ENCODE measurements at places on chromosomes 16 and 17.

- DNase-seq: no peak
Measured at GRCh38 chr17:50072925-50073324, 17.0 kb downstream of the ITGA3 start.

DNA sequence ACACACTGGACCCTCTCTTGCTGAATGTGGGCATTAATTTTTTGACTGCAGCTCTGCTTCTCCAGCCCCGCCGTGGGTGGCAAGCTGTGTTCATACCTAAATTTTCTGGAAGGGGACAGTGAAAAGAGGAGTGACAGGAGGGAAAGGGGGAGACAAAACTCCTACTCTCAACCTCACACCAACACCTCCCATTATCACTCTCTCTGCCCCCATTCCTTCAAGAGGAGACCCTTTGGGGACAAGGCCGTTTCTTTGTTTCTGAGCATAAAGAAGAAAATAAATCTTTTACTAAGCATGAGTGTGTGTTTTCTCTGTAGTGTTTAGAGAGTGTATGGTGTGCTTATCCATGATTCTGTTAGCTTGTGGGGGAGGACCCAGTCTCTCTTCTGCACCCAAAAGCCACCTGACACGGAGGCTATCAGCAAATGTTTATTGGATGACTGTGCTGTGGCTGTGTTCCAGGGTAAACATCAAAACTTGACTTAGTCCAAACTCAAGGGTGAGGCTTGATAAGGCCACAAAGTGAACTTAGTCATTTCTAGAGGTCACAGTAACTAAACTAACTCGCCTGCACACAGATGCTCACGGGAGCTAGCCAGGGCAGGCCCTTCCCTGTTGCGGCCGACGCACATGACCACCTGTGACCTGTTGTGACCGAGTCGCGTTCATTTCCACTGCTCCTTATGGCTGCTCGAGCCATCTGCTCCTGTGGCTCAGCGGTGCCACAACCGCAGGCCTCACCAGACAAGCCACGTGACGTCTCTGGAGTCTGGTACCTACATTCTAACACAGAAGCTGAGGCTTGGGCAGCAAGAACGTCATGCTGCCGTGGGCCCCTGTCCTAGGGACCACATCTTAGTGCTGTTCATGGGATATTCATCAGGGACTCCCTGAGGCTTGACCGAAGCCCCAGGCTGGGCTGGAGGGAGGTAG lies 9.8 kb upstream of the MED11 start:
- no peak for DNase-seq

DNA sequence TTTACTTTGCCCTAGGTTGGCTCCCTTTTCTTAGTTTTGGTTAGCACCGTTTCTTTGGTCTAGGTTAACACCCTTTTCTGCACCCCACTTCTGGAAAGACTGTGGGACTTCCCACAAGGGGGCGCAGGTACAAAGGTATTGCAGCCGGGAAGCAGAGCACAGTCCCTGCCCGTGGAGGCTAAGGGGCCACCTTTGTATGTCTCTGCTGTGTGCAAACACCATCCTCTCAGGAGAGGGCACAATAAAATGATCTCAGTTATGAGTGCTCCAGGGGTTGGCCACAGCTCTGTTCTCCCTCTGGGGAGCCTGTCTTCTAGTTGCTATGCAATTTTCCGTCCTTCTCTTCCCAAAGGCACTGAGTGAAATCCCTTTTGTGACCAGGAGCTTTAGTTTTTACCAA lies 28.4 kb upstream of the TMC5 start:
- no peak for DNase-seq

- DNase-seq: no peak
Measured at GRCh38 chr16:87350681-87351319, 32.8 kb downstream of the FBXO31 start.

GRCh38 chr16:8682551-8683259 lies 8.3 kb downstream of the ABAT start:
- DNase-seq: no peak

- DNase-seq: no peak
Measured at GRCh38 chr17:59149051-59149450, 5.9 kb downstream of the SKA2 start.

DNA sequence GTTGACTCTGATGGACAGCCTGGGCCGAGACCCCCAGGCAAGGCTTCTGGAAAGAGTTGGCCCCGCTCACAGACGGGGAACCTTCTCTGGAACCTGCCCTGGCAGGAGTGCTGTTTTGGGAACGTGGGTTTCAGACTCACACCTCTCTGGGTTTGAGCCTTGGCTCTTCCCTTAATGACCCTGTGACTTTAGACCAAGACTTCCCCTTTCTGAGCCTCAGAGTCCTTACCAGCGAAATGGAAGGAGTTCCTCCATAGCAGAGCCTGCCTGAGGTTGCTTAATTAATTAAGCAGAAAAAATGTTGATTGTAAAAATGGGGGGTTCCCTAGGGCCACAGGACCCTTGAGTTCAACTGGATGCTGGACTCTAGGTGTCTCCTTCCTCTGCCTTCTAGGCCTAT lies 408.2 kb downstream of the SEC14L1 start:
- DNase-seq: no peak

DNA sequence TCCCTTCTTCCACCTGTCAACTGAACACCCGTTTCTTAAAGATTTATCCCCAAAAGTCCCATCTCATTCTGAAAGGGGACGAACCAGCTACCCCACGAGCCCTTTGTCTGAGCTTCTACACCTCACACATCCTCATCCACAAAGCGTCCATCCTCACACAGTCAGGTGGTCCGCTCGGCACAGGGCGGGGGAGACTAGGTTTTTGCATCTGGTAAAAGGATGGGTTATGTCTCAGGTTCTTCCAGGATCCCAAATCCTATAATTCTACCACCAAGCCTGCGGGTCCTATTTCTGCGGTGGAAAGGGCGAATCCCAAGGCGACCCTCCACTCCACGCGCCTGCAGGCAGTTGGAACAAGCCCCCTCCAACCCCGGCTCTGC lies 458 bp downstream of the GFOD2 start:
- no peak for DNase-seq

DNA sequence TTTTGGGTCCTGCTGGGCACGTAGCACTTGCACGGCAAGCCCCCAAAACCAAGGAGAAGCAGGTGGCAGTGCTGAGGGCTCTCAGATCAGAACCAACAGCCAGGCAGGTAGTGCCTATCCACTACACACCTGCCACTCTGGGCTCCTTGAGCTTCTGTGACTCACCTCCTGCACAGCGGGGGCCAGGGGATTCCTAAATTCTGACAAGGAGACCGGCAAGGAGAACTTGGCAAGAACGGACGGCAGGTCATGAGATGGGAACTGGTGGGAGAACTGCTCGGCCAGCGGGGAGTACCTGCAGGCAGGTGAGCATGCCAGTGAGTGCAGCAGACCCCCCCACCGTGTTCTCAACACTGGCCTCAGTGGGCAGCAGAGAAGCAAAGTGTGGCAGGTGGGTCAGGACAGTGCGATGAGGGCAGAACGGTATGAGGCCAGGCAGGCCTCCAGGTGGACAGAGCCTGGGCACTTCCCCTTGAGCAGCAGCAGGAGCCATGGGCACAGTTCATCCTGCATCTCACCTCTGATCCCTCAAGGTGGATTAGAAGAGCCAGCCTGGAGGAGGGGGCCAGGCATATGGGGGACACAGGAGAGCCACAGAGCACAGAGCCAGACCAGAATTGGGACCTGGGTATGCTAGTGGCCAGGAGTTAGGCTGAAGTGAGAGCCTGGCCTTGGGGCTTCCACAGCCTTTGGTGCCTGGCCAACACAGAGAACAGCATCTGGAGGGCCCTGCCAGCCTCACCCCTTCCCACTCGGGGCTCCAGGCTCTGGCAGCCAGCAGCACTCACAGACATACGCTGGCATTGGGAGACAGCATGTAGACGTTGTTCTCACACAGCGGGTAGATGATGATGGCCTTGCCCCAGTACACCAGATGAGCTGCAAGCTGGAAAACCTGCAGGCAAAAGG lies 14.7 kb downstream of the MPG start:
- no peak for DNase-seq

GRCh38 chr17:50056961-50057330 lies 1.0 kb downstream of the ITGA3 start:
- no peak for DNase-seq
